ENCODE measurements at places on chromosomes 12 and 14.

DNA sequence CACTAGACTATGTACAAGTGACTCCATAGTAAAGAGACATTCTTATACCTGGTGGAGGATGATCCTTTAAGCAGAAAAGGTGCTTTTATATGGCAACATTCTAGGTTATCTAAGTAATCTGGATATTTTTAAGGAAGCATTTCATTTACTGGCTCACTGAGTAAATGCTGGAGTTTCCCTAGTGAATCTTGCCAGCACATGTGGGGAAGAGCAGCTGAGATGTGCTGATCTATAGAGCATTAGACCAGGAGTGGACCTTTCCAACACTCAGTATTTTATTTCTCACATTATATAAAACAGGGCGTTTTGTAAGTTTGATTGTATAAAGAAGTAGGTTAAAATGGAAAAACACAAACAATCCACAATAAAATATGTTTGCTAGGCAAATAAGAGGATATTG is 478.5 kb downstream of the ATP23 start:
- no peak for DNase-seq

- no peak for DNase-seq
These were observed 19.9 kb upstream of the COCH start for GRCh38 chr14:30854492-30854891.

DNA sequence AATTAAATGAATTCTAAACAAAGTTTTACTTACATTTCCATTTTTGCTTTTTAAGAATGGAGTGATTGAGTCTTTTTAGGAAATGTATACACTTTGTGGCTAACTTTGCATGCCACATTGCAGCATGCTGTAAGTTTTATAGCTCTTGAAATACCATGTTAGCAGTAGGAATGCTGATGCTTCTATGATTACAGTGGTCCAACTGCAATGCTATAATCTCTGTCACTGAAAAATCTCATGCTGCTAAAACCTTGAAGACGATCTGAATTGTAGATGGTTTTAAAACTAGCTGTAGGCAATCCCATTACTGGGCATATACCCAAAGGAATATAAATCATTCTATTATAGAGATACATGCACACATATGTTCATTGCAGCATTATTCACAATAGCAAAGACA is 127.6 kb downstream of the WIF1 start:
- no peak for DNase-seq

DNA sequence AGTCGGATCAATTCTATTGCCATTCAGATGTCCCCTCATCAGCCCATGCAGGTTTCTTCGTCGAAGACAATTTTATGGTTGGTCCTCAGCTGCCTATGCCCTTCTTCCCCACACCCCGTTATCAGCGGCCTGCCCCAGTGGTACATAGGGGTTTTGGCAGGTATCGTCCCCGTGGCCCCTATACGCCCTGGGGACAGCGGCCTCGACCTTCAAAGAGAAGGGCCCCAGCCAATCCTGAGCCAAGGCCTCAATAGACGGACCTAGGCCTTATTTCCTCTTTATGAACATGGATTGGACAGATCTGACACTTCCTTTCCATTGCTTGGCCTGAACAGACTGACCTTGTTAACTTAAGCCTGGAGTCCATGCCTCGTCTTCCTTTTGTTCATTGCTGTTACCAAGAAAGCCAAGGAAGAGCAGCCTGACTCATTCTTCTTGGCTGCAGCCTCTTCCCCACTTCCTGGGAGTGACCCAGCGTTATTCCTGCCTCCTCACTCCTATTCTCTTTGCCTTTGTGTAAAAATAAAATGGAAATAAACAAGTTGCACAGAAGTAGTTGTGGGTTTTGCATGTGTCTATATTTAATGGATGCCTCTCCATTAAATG is 156.5 kb upstream of the AMIGO2 start:
- DNase-seq = no peak

GRCh38 chr12:15984097-15984800 is 73.1 kb downstream of the DERA start:
- no peak for DNase-seq

GRCh38 chr12:54700849-54701248 is 52.7 kb upstream of the DCD start:
- DNase-seq = no peak

GRCh38 chr12:111322336-111323250 is 46.3 kb downstream of the PHETA1 start:
- DNase-seq = no peak

DNA sequence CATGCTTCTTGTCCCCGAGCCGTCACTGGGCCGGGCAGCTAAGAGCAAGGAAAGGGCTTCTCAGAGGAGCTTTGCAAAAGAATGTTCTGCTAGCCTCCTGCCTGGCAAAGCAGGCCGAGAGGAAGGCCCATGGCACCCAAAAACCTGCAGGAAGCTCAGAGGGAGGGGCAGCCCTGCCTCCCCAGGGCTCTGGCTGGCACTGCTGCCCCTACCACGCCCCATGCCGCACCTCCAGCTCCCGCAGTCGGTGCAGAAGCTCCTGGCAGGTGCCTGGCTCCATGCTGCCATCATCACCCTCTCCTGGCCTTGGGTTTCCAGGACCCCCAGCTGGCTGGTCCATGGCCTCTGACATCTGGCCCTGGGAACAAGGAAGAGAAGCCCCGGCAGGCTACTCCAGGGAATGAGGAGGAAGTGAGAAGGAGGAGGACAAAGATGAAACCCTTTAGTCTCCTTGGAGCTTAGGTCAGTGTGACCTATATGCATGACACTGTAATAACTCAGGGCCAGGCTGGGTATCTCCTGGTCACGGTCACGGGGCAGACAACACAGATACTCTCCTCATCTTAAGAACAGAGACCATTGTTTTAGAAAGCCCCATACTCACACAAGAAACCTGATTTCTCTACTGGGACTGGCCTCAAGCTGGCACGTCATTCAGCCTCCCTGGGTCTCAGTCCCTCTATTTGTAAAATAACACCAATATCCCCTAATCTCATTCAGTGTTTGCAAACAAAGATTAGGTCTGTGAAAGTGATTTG is 24.3 kb downstream of the NCKAP5L start:
- DNase-seq = no peak

Measured in retinal pigment epithelial cell (primary cell).